IMR-90 (cell line): ENCODE measurements at places on chromosomes 7 and 10. TPM values are rescaled to one million over a fixed set of nuclear protein-coding genes. Genes with fewer than 3 reads are reported as not detected.
A peak's percentile ranks its signal among the peaks of the same experiment; 100 is the strongest.

DNA sequence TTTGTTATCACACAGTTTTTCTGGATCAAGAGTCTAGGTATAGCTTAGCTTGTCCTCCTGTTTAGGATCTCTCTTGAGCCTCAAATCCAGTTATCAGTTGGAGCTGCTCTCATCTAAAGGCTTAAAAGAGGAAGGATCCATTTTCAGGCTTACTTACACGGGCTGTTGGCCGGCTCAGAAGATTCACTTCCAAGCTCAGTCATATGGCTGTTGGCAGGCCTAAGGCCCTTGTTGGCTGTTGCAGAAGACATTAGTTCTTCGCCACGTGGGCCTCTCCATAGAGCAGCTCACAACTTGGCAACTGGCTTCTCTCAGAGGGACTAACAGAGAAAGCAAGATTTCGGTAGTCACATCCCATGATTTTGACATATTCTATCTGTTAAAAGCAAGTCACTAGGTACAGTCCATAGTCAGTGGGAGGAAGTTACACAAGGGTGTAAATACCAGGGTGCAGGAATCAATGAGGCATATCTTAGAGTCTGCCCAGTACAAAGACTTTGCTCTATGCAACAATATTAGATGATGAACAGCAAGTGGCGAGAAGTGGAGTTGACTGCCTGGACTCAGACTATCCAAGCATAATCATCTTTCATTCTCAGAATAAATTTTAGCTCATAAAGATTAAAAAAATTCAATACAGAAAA lies 280.1 kb upstream of the MBL2 start:
- no peaks in the 10 kb centered on the region for H3K4me1 ChIP-seq
- H3K4me3 ChIP-seq: no peak overlapping the region
- no peaks in the 10 kb centered on the region for H3K36me3 ChIP-seq

DNA sequence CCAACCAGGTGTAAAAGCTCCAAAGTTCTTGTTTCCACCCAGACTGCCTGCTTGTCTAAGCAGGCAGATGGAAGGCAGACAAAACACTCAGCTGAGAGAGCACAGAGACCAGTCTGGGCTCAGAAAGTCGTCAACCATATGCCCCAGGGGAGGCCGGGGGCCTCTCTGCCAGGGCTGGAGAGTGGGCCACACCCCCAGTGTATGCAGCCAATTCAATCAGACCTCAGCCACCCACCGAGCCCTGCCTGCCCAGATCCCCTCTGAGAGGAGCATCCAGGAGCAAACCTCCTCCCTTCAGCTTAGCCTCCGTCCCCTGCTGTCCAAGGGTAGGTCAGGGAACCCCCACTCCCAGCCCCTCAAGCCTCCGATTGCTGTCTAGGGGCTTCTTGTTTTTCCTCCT lies 196.3 kb downstream of the LSM5 start:
- H3K4me3 ChIP-seq: no peak overlapping the region
- H3K36me3 ChIP-seq: no peaks in the 10 kb centered on the region
- no peak overlapping the region for H3K27ac ChIP-seq
- no peaks in the 10 kb centered on the region for H3K4me1 ChIP-seq
- DNase-seq: no peak
- peaks cover 13% of the 10 kb centered on the region for H3K27me3 ChIP-seq

Gene SPDYE5
- not detected in 2 replicates for total RNA-seq

Gene ACHE
- total RNA-seq: not detected in 2 replicates

Gene CNNM2
- 5.6 and 6.4 TPM in 2 replicates for total RNA-seq

Gene OPN1SW
- total RNA-seq: not detected in 2 replicates

Gene EBF3
- total RNA-seq: 0.36 and 0.56 TPM in 2 replicates

DNA sequence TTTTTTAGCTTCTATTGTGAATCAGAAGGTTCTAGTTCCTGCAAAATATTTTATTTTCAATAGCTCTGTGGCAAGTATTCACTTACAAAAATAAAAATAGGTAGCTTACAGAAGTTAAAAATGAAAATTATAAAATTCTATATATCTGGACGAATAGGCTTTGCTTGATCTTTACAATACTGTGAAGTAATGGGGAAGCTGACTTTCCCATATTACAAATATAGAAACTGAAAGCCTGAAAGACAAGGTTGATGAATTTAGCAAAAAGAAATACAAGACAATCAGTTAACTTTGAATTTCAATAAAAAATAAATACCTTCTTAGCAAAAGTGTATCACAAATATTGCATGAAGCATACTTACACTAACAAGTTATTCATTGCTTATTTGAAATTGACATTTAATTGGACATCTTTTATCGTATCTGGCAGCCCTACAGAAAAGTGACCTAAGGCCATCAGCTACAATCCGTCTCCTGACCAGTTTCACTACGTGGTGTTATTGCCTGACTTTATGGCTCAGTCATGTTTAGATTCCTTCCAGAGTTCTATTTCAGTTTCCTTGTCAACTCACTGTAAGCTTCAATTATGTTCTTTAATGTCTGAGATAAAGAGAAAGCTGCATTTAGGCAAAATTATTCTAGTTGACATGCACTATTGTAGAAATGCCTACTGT lies 310.5 kb upstream of the HGF start:
- H3K36me3 ChIP-seq: peaks cover 4% of the 10 kb centered on the region; the same call in 1 of the 2 replicates
- peak; percentile 8 for DNase-seq
- H3K27ac ChIP-seq: no peak overlapping the region
- H3K27me3 ChIP-seq: no peaks in the 10 kb centered on the region
- H3K4me3 ChIP-seq: no peak overlapping the region

Gene OR2A12
- total RNA-seq: not detected in 2 replicates

Gene UNCX
- total RNA-seq: not detected in 2 replicates

Gene C10orf62
- total RNA-seq: not detected in 2 replicates

Gene CXCL12
- total RNA-seq: 15.8 and 16.9 TPM in 2 replicates

DNA sequence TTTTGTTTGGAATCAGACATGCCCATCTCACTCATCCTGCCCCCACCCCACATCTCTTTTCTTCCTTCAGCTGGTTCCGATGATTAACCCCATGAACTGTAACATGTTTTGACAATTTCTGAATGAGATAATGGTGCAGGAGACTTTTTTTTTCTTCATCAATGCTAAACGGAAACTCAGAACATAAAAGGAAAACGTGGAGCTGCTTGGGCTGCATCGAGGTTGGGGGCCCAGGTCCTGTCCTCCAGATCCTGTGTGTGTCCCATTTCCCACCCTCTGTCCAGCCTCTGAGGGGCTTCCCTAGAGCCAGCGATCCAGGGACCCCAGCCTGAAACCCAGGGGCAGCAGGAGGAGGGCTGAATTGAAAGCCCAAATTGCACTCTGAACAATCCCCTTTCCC lies 263.8 kb upstream of the GRB10 start:
- H3K4me1 ChIP-seq: peaks cover 10% of the 10 kb centered on the region
- no peak for DNase-seq
- no peaks in the 10 kb centered on the region for H3K36me3 ChIP-seq

Gene COL28A1
- under 0.01 TPM in 2 replicates for total RNA-seq

DNA sequence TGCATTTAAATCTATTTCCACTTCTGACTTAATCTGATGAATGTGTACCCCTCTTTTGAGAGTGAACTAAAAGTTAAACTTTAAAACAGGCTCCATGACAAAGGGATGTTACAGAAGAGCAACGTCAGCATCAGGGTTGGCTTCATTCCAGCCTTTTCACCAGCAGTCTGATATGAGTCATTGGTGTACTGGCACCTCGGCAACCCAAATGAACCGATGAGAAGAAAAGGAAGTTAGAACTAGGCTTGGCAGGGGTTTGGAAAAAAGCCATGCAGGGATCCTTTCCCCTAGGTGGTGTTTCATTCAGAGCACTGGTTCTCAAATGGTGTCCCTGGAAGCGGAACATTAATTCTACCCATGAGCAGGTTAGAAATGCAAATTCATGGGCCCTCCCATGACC lies 53.6 kb downstream of the SEC61G start:
- DNase-seq: peak; percentile 37
- no peak overlapping the region for H3K27ac ChIP-seq
- no peaks in the 10 kb centered on the region for H3K4me1 ChIP-seq
- H3K36me3 ChIP-seq: no peaks in the 10 kb centered on the region
- H3K27me3 ChIP-seq: no peaks in the 10 kb centered on the region

DNA sequence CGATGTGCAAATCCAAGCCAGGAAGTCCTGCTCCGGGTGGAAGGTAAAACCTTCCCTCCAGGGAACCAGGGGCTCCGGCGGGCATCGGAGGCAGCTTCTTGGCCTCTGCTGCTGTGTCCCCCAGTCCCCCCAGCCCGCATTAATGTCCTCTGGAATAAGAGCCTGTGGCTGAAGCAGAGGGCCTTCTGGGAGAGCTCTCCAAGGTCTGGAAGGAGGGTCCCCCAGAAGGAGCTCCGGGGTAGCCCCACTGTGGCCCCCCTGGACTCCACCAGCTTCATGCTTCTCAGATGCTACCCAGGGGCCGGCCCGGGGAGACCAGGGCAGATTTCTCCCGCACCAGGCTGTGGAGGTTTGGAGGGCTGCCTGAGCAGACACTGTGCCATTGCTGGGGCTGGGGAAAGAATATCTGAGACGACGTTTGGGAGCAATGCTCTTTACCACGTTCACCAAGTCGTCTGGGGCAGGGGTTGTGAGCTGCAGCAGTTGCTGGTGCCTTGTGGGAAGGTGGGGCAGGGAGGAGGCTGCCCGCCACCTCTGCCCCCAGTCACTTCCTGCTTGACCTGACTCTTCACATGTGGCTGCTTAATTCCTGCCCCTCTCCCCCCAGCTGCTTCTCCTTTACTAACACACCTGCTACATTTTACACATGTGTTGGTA lies 8.3 kb downstream of the ZNF853 start:
- H3K27ac ChIP-seq: no peak overlapping the region
- no peaks in the 10 kb centered on the region for H3K27me3 ChIP-seq
- H3K4me3 ChIP-seq: no peak overlapping the region
- no peaks in the 10 kb centered on the region for H3K4me1 ChIP-seq
- peaks cover 16% of the 10 kb centered on the region for H3K36me3 ChIP-seq

Gene TMEM139
- total RNA-seq: not detected in 2 replicates

GRCh38 chr10:43890124-43890523 lies 241.4 kb upstream of the ZNF32 start:
- peaks cover 16% of the 10 kb centered on the region for H3K4me1 ChIP-seq
- no peaks in the 10 kb centered on the region for H3K27me3 ChIP-seq
- H3K36me3 ChIP-seq: no peaks in the 10 kb centered on the region
- no peak overlapping the region for H3K4me3 ChIP-seq

- H3K4me1 ChIP-seq: no peaks in the 10 kb centered on the region; the same call in 1 of the 2 replicates
- H3K36me3 ChIP-seq: no peaks in the 10 kb centered on the region
- no peak overlapping the region for H3K4me3 ChIP-seq
Observed at GRCh38 chr10:16902606-16903005, 85.4 kb upstream of the RSU1 start.
